ENCODE measurements at places on chromosomes 7 and 10.

DNA sequence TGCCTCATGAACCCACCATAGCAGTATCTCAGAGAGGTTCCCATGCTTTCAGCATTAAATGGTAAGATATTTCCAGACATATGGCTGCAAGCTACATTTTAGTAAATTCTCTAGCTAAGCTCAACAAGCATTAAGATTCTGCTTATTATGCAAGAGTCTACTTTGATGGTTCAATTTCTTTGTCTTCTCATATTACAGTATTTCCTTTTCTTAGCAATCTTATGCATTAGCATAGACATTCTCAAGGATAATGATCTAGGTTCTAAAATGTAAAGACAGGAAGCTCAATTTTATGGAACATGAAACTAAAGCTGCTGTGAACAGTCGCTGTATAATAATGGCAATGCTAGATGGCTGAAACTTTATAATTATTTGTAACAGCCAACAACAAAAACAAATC is 39.2 kb downstream of the MEOX2 start:
- H3K36me3 ChIP-seq: no peaks in the 10 kb centered on the region
- H3K27me3 ChIP-seq: no peaks in the 10 kb centered on the region
- H3K27ac ChIP-seq: no peak overlapping the region
- no peak for DNase-seq
- H3K4me1 ChIP-seq: no peaks in the 10 kb centered on the region
- H3K4me3 ChIP-seq: no peak overlapping the region

DNA sequence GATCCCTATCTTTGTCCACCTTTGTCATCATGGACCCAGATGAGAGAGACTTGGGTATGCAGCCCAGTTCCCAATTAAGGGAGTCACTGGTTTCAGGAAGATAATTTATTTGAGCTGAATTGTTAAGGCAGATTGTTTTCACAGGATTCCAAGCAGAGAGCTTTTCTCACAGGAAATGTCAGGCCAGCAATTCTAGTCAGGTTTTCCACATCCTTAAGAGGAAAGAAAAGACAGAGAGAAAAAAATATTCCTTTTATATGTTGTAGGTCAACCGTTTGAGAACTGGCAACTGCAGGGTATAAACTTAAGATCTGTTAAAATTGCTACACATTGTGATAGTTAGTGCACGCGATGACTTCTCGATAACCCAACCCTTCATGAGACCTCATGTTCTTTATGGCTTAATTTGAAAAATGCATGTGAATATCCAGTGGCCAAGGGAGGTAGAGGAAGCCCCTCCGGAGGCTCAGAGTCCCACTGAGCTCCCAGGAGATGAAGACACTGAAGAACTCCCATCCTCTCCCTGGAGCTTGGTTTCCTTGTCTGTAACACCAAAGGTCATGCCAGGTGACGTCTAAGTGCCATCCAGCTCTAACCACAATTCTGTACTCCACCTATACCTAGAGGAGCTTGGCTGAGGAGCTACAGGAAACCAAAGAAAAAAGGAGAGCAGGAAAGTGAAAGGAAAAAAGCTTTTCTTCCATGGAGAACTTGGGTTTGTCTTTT is 45.6 kb downstream of the MINDY4 start:
- no peak for DNase-seq
- no peak overlapping the region for H3K4me3 ChIP-seq
- H3K27ac ChIP-seq: no peak overlapping the region
- no peaks in the 10 kb centered on the region for H3K36me3 ChIP-seq
- H3K27me3 ChIP-seq: peaks cover 7% of the 10 kb centered on the region
- no peaks in the 10 kb centered on the region for H3K4me1 ChIP-seq

DNA sequence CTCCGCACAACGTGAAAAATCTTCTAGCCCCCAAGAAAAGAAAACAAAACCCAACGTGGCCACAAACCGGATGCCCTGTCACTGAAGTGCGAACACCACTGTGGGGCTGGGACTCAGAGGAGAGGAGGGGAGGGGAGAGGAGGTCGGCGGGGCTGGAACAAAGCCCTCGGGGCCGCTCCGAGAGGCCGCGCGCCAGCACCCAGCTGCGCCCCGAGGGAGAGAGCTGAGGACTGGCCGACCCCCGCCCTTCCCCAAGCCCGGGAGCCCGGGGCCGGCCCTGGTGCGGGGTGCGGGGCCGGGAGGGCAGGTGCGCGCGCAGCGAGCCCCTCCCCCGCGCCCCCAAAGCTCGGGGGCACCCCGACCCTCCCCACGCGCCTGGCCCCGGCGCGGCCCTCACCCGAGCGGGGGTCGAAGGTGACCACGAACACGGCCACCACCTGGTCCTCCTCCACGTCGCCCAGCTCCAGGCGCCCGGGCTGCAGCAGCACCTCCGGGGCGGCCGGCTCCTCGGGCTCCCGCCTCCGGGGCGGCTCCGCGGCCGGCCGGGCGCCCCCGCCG is 398 bp downstream of the DENND11 start:
- peak; percentile 85 for DNase-seq
- peaks cover 6% of the 10 kb centered on the region for H3K36me3 ChIP-seq
- H3K4me1 ChIP-seq: peaks cover 31% of the 10 kb centered on the region
- peaks cover 17% of the 10 kb centered on the region for H3K27me3 ChIP-seq
- H3K27ac ChIP-seq: peak overlapping the region; percentile 73

GRCh38 chr7:945147-945555 is 9.3 kb downstream of the ADAP1 start:
- no peak for DNase-seq
- H3K4me1 ChIP-seq: no peaks in the 10 kb centered on the region
- H3K27ac ChIP-seq: no peak overlapping the region
- peaks cover 6% of the 10 kb centered on the region for H3K36me3 ChIP-seq
- peaks cover 18% of the 10 kb centered on the region for H3K27me3 ChIP-seq

DNA sequence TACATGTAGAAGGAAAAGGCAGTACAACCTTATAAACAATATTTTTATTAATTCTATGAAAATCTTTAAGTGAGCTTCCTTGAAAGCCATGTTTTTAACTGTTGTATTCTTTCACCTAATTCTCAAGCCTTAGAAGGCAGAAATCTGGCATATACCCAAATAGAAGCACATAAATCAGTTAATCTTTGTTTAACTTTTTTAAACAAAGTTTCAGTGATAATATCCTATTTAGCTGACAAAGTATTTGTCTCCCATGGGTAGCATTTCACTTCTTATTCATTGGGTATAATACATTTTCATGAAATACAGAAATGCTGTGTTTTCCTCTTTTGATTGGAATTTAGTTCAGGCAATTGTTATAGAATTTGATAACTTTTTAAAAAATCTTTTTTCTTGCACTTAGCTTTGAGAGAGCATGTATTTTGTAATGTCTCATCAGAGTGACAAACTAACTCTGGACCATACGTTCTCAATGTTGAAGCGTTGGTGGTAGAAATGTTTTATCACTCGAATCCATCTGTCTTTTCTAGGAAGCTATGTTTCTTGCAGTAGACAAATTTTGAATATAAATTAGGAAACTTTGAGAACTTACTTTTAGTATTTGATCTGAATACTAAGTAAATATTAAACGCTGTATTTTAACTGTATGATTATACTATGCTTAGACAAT is 78.1 kb downstream of the CREM start:
- H3K27ac ChIP-seq: no peak overlapping the region
- H3K27me3 ChIP-seq: no peaks in the 10 kb centered on the region

GRCh38 chr10:78042058-78042751 is 8.5 kb downstream of the RPS24 start:
- no peaks in the 10 kb centered on the region for H3K27me3 ChIP-seq
- peaks cover 48% of the 10 kb centered on the region for H3K4me1 ChIP-seq
- H3K4me3 ChIP-seq: no peak overlapping the region
- H3K36me3 ChIP-seq: peaks cover 42% of the 10 kb centered on the region
- peak overlapping the region; percentile 25 for H3K27ac ChIP-seq
- no peak for DNase-seq

- no peak overlapping the region for H3K4me3 ChIP-seq
- peaks cover 29% of the 10 kb centered on the region for H3K4me1 ChIP-seq
- peak overlapping the region; percentile 49 for H3K27ac ChIP-seq
Observed at GRCh38 chr7:130887957-130888371, 154.0 kb upstream of the KLF14 start.

DNA sequence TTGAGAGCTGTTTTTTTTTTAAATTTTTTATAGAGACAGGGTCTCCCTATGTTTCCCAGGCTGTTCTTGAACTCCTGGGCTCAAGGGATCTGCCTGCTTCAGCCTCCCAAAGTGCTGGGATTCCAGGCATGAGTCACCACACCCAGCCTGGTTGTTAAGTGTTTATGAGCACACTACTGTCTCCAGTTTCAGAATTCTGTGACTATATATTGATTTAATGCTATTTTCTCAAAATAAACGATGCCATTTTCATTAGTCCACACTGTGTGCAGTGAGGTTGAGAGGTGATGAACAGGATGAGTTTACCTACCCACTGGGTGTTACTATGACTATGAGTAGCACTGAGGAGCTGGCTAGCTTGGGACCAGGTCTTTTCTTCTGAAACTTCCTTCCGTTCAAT is 110.9 kb upstream of the FAM180A start:
- no peak for DNase-seq
- H3K36me3 ChIP-seq: no peaks in the 10 kb centered on the region
- H3K4me1 ChIP-seq: no peaks in the 10 kb centered on the region
- no peak overlapping the region for H3K4me3 ChIP-seq

DNA sequence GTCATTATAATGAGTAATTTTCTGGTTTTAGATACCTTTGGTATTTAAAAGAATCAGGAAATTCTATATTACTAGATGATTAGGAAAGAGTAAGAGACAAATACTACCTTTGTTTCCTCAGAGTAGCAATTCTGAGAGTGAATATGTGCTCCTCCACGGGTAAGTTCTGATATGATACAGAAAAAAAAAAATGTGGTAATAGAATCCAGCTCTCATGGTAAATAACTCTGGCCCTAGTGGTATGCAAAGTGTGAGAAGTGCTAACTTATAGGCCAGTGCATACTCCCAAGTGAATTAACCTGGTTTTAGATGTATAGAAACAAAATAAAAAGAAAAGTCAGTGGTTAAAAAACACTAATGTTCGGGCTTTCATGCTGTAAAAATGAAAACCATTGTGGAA is 512.6 kb upstream of the SEMA3D start:
- H3K4me3 ChIP-seq: no peak overlapping the region
- no peaks in the 10 kb centered on the region for H3K4me1 ChIP-seq
- no peak for DNase-seq
- H3K27ac ChIP-seq: no peak overlapping the region
- H3K36me3 ChIP-seq: no peaks in the 10 kb centered on the region
- no peaks in the 10 kb centered on the region for H3K27me3 ChIP-seq

- DNase-seq: no peak
- no peaks in the 10 kb centered on the region for H3K36me3 ChIP-seq
- no peaks in the 10 kb centered on the region for H3K4me1 ChIP-seq
Observed at GRCh38 chr7:71402684-71403083, 270.7 kb downstream of the GALNT17 start.

DNA sequence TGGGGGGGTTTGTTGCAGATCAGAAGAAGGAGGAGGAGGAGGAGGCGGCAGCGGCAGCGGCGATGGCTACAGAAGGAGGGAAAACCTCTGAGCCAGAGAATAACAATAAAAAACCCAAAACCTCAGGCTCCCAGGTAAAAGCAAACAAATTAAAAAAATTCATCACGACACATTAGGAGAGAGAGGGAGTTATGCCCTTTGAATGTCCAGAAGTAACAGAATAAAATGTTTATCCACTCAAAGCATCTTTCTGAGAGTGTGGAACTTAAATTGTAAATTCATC is 717 bp downstream of the SP4 start:
- no peaks in the 10 kb centered on the region for H3K27me3 ChIP-seq
- H3K27ac ChIP-seq: peak overlapping the region; percentile 96
- peaks cover 39% of the 10 kb centered on the region for H3K36me3 ChIP-seq
- H3K4me3 ChIP-seq: peak overlapping the region; percentile 98

DNA sequence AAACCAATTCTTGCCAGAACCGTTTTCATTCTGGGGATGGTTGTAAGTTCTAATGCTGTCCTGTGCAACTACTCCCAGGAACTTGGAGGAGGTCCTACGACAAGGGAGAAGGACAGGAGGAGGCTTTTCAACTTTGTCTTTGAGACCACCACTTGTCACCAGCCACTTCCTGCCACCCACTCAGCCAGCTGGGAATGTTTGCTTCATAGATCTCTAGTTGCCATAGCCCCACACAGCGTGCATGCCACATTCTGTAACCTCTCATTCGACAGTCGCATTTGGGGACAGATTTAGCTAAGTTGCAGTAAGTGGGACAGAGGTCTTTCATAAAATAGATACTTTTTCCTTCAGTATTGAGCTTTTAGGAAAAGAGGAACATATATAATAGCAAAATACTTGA is 78.0 kb downstream of the TAF3 start:
- H3K4me1 ChIP-seq: peaks cover 9% of the 10 kb centered on the region
- H3K27ac ChIP-seq: no peak overlapping the region
- peaks cover 23% of the 10 kb centered on the region for H3K36me3 ChIP-seq
- DNase-seq: no peak
- no peak overlapping the region for H3K4me3 ChIP-seq

DNA sequence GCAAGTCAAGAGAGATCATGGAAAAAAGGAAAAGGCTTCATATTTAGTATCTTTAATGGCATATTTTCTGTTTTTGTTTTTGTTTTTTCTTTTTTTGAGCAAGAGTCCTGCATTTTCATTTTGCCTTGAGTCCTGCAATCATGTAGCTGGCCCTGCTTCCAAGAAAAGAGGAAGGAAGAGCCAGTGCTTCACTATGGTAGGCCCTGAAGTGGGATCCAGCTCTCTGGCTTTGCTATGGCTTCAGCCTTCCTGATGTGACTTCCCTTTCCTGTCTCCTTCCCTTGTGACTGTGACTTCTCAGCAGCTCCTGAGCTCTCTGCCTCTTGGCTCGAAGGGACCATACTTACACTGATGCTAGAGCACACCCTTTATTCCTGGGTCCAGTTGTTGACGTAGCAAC is 512.3 kb downstream of the INHBA start:
- no peak overlapping the region for H3K4me3 ChIP-seq
- no peaks in the 10 kb centered on the region for H3K36me3 ChIP-seq
- no peak for DNase-seq
- no peaks in the 10 kb centered on the region for H3K27me3 ChIP-seq
- no peaks in the 10 kb centered on the region for H3K4me1 ChIP-seq

DNA sequence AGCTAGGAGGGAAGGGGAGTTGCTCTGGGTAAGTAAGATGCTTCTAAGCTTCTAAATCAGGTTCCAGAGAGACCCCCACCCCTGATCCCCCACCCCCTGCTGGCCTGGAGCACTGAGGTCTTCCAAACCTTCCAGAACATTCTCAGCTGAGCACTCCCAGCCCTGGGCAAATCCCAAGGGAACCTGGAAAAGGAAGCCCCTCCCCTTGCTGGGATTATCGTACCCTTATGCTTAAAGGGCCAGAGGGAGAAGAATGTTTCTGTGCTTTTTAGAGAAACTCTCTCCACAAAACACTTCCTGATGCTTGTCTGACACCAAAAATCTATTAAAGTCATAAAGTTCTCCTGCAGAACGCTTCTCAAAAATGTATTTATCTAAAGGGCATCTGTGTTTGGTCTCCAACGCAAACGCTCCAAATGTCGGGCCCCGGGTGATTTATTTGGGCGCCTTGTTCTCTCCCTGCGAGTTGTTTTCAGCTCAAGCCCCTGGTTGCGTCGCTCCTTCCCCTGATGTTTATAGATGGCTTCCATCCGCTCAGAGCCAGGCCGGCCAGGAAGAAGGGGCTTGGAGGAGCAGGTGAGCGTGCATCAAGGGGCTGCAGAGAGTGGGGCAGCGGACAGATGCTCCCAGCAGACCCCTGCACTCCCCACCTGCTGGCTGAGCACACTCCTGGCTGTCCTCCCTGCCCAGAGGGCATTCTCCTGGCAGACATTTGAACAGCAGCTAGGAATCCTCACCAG is 8.2 kb upstream of the RET start:
- no peak overlapping the region for H3K27ac ChIP-seq
- H3K4me1 ChIP-seq: no peaks in the 10 kb centered on the region
- no peak for DNase-seq
- H3K4me3 ChIP-seq: no peak overlapping the region
- no peaks in the 10 kb centered on the region for H3K36me3 ChIP-seq
- H3K27me3 ChIP-seq: peaks cover 23% of the 10 kb centered on the region
